ENCODE measurements at places on chromosomes 16 and 17. TPM values are rescaled to one million over a fixed set of nuclear protein-coding genes. Genes with fewer than 3 reads are reported as not detected.
A peak's percentile ranks its signal among the peaks of the same experiment; 100 is the strongest.

DNA sequence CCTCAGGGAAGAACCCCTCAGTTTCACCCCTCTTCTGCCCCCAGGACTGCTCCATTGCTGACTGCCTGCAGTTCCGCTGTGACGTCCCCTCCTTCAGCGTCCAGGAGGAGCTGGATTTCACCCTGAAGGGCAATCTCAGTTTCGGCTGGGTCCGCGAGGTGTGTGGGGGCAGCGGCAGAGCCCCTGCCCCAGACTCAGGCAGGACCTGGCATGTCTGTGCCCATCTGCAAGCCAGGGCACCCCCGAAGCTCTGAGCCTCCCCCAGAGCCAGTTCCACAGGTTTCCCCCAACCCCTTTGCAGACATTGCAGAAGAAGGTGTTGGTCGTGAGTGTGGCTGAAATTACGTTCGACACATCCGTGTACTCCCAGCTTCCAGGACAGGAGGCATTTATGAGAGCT is 4.4 kb downstream of the COX6A2 start:
- DNase-seq: no peak

DNA sequence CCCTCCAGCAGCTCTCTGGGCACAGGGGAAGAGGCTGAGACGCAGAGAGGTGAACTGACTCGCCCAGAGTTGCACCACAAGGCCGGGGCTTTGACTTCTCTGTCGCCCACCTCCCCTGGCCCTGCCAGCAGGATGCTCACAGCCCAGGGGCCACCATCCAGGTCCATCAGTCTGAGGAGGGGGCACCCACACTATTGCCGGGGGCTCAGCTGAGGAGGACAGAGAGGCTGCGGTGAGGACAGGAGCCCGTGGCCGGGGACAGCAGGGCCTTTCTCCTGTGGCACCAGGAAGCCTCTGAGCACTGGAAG is 32.6 kb downstream of the KDM8 start:
- DNase-seq: no peak

GRCh38 chr16:76378020-76378419 is 100.8 kb downstream of the CNTNAP4 start:
- DNase-seq: no peak

- DNase-seq: peak; percentile 63
Measured at GRCh38 chr17:46002311-46002972, 3.4 kb downstream of the STH start.

DNA sequence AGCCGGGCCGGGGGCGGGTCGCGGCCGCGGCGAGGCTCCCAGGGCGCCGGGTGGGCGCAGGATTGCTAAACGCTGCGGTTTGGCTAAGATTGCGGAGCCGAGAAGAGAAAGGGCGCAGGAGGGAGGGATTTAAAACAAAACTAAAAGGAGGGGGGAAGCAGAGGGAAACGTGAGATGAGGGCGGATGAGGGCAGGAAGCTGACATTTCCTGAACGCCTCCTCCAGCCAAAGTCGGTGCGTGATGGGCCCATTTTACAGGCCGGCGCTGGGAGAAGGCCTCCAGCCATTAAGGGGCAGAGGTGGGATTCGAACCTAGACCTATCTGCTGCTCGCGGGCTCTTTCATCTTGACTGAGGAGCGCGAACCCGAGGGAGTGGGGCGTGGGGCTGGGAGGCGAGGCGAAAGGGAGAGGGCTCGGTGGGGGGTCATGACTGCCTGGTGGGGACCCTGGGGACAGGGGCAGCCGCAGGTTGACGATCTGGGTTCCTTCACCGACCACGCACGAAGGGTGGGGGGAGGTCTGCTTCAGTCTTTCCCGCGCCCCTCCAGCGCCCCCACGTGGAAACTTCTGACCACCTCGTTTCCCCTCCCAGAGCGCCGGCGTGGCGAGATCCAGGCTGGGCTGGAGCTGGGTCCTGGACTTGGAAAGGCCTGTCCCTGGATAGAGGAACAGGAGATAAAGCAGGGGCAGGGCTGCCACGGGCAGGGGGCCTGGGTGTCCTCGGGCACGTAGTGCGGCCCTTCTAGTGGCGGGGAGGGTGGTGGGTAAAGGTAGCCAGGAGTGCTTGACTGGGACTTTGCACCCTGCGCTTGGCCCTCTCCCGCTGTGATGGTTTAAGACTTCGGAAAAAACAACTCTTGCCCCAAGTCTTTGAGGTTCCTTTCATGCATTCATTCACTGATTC is 3.8 kb upstream of the TAC4 start:
- peak; percentile 66 for DNase-seq

DNA sequence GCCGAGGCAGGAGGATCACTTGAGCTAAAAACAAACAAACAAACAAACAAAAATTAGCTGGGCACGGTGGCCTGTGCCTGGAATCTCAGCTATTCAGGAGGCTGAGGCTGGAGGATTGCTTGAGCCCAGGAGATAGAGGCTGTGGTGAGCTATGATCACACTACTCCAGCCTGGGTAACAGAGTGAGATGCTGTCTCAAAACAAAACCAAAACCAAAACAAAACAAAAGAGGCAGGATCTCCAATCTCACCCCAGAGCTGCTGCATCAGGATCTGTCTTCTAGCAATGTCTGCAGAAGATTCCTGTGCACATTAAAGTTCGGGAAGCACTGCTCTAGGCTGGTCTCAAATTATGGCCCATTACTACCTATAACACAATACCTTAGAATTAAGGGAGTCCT is 43.1 kb downstream of the MAP2K6 start:
- no peak for DNase-seq

DNA sequence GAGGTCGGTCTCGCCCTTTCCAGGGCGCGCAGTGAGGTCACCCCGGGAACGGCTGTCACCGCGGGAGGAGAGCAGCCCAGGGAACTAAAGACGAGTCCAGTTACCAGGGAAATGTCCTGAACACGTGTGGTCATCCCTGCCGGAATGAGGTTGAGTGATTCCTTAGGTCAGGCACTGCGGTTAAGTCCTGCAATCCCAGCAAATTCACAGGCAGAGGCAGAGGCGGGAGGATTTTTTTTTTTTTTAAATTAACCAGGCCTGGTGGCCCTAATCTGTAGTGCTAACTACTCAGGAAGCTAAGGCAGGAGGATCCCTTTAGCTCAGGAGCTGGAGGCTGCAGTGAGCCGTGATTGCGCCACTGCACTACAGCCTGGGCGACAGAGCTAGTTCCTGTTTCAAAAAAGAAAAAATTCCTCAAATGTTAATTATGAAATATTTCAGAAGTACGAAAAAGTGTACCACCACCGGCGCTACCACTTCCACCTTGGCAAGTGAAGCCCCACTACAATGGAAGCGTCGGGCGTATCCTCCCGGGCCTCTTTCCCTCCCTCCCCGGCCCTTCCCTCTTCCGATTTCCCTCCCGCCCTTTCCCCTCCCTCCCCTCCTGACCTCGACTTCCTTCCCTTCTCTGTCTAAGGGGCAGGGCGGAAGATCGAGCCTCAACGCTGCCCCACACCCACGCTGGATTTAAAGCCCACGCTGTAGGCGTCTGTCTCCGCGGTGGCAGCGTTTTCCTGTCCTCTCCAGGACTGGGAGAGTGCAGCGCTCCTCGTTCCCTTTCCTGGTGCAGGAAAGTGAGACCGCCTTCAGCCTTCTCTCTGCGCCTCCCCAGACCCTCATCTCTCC is 27.3 kb downstream of the SLFN11 start:
- peak; percentile 50 for DNase-seq

DNA sequence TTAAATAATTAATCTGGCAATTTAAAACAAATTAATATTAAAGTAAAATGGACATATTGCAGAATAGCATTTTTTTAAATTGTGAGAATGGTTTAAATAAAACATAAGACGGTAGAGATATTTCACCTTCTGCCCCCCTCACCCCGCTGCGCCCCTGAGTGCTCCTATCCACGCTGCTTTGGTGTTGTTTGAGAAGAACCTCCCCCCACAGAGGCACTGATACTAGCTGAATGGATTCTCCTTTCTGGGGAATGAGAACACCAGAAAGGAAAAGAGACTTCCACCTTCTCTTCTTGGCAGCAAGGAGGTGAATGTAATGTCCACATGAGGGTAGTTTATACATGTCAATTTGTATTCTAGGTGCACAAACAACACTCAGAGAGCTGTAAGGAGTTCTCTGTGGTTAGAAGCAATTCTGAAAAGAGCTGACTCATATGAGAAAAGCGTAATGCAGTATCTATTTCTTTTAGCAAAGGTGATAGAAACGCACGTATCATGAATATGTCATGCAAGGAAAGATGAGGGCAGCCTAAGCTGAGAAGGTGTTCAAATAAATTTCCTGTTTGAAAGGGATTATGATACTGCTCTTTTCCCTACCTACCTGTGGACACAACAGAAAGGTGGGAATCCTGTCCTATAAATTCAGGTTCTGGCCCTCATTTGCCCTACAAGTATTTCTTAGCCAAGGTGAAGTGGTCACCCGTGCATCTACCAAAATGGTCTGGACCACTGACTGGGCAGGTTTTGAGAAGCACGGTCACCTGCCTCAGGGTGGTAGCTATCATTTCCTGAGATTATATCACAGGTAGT is 126.9 kb downstream of the PARN start:
- peak; percentile 88 for DNase-seq

DNA sequence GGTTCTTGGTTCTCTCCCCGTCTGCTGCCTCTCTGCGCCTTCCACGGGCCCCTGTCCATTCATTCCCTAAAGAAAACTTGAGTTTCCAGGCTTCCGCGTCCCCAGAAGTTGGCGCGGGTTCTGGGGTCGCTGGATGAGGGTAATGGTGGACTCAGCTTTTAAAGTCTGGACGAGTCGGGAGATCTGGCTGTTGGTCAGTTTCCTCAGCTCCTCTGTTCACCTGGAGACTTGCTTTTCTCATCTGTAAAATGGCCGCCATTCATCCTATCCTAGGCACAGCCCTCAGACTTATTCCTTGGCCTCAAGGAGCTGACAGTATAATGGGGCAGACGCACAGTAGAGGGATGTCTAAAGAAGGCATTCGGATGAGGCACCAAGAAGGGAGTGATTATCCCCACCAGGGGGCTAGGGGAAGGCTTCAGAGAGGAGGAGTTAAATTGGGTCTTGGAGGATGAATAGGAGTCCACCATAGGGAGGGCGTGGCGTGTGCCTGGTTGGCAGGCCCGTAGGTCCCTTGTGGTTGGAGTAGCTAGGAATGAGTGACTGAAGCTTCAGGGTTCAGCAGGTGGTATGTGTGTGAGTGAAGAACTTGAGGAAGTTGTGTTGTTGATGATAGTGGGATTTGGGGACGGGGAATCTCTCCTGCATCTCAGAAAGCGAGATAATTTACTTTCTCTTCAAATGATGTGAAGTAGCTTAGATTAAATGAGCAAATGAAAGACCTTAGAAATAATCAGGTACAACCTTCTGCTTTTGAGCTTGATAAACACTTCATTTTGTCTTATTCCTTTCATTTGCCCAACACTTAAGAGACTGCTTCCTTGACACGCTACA is 652 bp downstream of the VPS35L start:
- DNase-seq: peak; percentile 13

- no peak for DNase-seq
Measured at GRCh38 chr16:19210968-19211367, 42.9 kb downstream of the SYT17 start.

DNA sequence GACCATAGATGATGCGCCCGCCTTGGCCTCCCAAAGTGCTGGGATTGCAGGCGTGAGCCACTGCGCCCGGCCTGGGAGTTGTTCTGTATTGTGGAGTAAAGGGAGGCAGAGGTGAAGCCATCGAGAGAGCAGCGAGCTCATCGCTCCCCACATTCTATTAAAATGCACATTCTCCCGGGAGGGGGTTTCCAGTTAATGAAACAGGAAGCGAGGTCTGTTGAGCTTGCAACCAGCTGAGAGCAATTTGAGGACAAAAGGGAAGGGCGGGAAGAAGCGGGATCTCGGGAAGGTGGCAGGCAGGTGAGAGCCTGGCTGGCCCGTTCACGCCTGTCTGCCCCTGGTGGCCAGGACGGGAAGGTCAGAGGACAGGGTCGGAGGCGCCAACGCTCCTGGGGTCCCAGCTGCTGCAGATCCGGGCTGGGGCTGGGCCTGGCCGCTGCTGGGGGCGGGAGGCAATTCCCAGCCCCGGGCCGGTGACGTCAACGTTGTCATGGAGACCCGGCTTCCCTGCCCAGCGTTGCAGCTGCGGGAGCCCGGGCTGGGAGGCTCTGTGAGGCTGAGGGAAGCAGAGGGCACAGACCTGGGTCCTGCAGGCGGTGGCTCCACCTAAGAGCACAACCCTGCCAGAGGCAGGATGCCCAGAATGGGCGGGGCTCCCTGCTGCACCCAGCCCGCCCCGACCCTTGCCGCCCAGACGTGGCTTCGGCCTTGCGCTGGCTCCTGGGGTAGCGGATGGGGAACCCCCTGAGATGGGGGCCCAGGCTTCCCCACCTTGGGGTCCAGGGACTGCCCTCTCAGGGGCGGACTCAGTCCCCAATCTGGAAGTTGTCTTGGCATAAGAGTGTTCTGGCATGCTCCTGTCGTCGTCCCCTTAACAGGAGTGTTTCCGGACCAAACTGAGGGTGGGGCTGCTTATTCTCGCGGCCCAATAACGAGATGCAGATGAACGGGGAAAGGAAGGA is 48.7 kb upstream of the PLCG2 start:
- peak; percentile 89 for DNase-seq

DNA sequence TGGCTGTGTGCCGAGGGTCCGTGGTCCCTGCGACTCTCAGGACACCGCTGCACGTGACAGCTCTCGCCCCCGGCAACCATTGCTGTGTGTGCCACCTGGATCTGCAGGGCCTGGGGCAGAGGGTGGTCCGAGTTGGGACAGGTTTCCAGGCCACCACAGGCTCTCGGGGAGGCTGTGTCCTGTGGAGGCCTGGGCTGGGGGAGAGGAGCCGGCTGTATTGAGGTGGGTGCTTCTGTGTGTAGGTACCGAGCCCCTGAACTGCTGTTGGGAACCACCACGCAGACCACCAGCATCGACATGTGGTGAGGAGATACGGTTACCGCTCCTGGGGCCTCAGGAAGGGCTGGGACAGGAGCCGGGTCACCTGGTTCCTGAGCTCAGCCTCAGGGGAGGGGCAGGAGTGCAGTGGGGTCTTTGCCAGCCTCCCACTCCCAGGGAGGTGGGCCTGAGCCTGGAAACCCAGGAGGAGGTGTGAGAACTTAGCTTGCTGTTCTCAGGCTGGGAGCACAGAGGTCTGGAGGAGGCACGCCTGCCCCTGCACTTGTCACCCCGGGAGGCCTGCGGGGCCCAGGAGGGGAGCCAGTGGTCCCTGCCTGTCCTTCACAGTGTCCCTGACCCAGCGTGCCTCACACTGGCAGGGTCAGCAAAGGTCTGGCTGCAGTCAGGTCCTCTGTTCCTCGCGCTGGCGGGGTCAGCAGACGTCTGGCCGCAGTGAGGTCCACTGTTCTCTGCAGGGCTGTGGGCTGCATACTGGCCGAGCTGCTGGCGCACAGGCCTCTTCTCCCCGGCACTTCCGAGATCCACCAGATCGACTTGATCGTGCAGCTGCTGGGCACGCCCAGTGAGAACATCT is 7.3 kb downstream of the SPATA2L start:
- DNase-seq: no peak

GRCh38 chr16:1991588-1991947 is 1.8 kb downstream of the SYNGR3 start:
- DNase-seq: no peak

PYY gene
- total RNA-seq: not detected

CHST6 gene
- 1.4 TPM for total RNA-seq

KRT9 gene
- not detected for total RNA-seq

CD300LB gene
- not detected for total RNA-seq

KRT23 gene
- not detected for total RNA-seq

OTOP2 gene
- total RNA-seq: not detected

ZMYND15 gene
- total RNA-seq: not detected

CCL5 gene
- total RNA-seq: 36.1 TPM

UNC45B gene
- not detected for total RNA-seq

C1QTNF8 gene
- total RNA-seq: not detected

AIPL1 gene
- not detected for total RNA-seq

NR1D1 gene
- 5.7 TPM for total RNA-seq
